ENCODE measurements at places on chromosomes 6 and 20.

DNA sequence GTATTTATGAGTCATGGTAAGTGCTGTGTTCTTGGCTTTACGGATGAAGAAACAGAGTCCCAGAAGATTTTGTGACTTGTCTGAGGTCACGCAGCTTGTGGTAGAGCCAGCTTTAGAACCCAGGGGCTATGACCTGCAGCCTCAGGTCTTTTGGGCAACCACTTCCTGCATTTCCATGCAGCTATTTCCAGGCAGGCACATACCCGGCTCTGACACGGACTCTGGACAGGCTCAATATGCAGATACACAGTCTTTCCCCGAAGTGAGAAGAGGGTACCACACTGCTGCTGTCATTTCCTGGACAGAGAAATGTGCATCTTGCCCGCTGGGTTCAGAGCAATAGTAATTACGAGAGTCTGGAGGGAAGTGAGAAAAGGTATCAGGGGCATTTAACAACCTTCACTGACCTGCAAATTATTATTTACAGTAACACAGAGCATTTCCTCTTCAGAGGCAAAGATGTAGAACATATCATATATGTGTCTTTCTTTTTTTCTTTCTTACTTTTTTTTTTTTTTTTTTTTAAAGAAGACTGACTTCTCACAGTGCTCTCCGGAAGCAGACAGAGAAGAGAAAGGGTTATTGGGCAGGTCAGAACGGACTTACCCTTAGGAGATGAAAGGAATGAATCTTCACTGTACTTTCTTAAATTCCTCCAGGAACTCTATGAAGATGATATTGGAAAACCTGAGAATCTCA is 185.1 kb downstream of the CLIC5 start:
- DNase-seq = no peak

GRCh38 chr20:42492290-42492689 is 697.4 kb downstream of the PTPRT start:
- DNase-seq = no peak

- no peak for DNase-seq
Measured at GRCh38 chr20:53059848-53060247, 87.7 kb downstream of the TSHZ2 start.

DNA sequence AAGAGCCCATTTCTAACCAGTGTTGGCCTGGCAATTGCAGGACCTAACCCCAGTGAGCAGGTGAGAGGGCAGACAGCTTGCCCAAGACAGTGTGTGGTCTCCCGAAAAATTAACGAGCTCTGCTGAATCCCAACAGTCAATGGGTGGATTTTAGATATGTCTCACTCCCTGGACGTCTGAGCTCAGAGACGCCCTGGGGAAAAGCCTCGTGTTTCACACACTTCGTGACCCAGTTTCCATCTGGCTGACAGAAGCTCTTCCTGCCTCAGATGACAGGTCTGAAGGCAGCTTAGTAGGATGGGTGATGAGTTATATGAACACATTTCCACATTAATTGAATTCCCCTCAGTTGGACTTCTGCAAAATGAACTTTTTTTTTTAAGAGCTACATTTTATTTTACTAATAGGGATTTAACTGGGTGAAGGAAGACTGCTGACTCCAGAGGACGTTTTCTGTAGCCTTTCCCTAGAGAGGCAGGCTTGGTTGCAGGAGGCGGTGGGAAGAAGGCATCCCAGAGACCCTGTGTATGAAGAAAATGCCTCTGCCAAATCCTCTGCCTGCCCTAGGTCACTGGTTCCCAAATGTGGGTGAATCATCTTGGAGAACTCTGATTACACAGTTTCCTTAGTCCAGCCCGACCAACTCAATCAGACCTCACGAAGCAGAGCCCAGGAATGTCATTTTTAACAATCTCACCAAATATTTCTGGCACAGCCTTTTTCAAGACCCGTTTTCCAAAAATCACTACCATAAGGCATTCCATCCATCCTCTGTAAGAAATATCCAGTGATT is 71.7 kb upstream of the LY86 start:
- DNase-seq = no peak

DNA sequence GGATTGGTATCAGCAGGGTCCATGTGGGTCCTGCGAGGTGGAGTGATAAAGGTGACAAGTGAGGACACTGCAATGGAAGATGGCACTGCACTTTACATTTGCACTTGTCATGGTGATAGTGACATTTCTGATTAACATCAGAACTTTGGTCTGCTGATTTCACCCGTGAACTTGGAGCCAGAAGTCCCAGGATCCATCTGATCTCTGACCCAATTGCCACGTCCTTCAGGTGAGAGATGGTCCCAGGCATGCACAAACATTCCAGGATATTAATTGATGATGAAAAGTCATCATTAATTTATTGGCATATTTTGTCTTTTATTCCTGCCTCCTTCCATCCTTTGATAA is 9.8 kb upstream of the GHRH start:
- no peak for DNase-seq

DNA sequence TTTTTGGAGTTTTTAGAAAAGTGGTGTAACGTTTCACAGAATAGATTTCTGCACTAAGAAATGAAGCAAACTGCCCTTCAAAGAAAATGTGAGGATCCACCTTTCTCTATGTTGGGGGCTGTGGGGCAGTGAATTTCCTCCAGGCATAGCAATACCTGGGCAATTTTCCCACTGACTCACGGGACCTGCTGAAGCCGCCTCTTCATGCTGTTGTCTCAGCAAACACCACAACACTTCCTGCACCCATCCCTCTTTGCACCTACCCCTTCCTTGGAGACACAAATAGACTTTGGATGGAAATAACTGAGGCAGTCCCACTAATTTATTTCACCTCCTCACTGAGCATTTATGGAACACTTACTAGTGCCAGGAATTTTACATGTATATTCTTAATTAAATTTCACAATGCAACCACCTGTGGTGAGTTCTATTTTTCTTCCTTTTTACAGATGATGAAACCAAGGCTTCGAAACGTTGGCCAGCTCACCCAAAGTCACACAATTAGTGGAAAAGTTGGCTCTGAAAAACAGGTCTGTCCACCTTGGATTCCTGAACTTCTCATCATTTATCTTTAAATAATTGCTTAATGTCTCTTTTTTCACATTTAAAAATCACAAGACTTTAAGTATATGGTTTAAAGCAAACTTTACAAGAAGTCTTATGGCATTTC is 17.2 kb upstream of the ADGRF1 start:
- no peak for DNase-seq

DNA sequence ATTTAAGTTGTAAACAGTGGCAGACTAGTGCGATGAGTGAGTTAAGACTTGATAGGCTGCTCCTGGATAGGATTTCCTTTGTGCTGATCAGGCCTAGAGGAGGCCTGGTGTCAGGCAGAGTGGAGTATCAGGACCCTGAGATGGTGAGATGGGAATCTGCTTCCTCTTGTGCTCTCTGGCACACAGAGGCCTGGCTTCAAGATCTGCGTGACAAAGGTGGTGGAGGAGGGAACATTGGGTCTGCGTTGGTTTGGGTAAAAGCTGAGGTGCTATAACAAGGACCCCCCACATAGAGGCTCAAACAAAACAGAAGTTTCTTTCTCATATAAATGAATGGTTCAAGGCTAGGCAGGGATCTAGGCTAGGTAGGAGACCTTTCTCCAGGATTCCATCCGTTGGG is 20.3 kb downstream of the SCAND1 start:
- DNase-seq = no peak

- no peak for DNase-seq
Measured at GRCh38 chr20:48745330-48745729, 82.5 kb downstream of the PREX1 start.

- DNase-seq = no peak
Measured at GRCh38 chr6:151826517-151827142, 19.1 kb downstream of the ESR1 start.

DNA sequence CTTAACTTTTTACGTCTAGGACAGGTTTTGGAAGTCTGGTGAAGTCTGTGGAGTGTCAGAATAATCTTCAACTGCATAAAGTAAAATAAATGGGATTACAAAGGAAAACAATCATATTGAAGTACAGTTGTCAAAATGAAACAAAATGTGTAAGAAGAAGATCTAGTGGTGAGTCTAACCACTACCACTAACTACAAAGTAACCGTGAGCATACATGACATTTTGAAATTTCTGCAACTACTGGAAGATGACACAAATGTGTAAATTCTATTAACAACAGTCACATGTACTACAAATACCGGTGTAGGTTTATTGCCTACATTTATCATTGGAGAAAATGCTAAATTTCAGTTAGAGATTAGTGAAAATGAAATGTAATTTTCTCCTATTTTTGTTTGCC is 29.7 kb downstream of the VPS52 start:
- no peak for DNase-seq

DNA sequence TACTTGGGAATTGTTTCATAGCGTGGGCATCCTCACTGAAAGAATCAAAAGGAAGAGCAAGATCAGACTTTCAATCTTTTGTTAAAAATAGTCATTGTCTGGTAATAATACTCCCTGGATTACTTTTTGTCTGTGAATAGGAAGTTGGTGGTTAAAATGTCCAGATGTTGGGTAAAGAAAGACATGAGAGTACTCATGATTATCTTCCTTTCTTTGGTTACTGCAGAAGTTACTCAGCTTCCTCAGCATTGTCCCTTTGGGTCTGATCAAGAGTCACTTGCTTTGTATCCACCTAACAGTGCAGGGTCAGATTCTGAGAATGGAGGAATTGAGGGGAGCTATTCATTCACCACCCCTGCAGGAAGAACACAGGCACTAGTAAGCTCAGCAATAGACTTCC is 54.6 kb downstream of the RIN2 start:
- DNase-seq = no peak

- no peak for DNase-seq
Measured at GRCh38 chr6:137387096-137387764, 107.0 kb downstream of the OLIG3 start.

GRCh38 chr6:40342723-40343122 is 244.4 kb downstream of the LRFN2 start:
- DNase-seq = no peak

DNA sequence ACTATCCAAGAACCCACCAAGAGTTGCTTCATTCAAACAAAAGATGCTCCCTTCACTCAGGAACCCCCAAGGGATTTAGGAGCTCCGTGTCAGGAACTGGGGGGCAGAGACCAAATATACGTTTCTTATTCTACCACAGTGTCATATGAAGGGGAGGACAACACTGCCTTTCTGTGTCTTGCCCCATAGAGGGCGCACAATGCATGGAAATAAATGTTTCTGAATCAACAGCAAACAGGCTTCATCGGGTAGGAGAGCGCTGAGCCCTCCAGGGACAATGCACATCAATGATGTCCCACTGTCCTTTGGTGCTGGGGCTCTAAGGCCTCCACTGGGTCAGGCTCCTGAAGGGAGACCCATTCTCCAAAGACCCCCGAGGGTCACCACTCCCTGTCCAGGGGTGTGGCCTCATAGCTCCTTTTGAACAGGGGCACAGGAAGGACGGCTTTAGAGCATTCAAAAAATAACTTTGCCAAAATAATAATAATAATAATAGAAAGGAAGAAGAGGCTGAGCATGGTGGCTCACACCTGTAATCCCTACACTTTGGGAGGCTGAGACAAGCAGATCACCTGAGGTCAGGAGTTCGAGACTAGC is 31.1 kb downstream of the PLG start:
- DNase-seq = no peak

- DNase-seq = no peak
Measured at GRCh38 chr6:33808641-33809180, 4.9 kb upstream of the MLN start.

DNA sequence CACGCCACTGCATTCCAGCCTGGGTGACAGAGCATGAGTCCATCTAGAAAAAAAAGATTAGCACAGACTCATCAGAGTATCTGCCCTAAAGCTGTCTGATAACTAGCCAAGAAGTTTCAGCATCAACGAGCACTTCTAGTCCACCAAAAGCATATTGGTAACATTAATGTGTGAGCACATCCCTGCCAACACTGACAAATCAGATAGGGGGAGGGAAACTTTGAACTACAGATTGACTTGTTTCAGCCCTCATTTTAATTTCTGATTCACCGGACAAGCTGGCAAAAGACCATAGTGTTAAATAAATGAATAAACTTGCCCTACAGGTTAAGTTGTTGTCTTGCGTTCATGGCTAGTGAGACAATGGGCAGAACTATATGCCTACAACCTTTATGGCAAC is 7.7 kb upstream of the SEC63 start:
- no peak for DNase-seq

DNA sequence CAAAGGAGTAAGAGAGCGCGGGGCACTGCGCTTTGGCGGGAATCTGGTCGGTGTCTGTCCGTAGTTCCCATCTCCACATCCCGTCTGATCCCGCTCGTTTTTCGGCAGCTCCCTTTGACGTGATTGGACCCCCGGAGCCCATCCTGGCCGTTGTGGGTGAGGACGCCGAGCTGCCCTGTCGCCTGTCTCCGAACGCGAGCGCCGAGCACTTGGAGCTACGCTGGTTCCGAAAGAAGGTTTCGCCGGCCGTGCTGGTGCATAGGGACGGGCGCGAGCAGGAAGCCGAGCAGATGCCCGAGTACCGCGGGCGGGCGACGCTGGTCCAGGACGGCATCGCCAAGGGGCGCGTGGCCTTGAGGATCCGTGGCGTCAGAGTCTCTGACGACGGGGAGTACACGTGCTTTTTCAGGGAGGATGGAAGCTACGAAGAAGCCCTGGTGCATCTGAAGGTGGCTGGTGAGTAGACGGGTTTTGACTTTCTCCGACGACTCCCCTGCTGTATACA is 1.4 kb downstream of the BTN1A1 start:
- DNase-seq = no peak

DNA sequence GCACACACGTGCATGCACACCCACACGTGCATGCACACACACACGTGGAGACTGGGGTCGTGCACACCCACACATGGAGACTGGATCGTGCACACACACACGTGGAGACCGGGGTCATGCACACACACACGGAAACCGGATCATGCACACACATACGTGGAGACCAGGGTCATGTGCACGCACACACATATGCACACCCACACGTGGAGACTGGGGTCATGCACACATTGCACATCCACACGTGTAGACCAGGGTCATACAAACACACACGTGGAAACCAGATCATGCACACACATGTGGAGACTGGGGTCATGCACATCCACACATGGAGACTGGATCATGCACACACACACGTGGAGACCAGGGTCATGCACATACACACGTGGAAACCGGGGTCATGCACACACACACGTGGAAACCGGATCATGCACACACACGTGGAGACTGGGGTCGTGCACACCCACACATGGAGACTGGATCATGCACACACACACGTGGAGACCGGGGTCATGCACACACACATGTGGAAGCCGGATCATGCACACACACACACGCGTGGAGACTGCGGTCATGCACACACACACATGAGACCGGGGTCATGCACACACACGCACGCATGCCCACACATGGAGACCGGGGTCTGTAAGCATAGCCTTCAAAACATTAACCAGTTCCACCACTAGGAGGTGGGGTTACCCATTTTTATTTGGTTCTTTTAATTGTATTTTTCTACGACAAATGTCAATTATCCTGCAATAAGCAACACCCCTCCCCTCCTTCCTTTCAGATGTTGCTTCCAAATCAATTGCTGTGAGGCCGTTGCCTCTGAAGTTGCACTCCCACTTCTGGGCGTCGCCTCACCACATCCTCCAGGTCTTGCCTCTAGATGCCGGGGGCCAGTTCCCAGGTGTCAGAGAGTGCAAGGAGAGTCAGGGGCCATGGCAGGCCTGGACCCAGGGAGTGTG is 95.8 kb downstream of the TMEM242 start:
- DNase-seq = no peak

GRCh38 chr20:953742-954141 is 37.6 kb upstream of the ANGPT4 start:
- no peak for DNase-seq

Measured in esophagus squamous epithelium (tissue), 5 donors.